Fibroblast of skin of right quadriceps (primary cell): ENCODE measurements at places on chromosomes 5 and 9.

- no peak for DNase-seq
Measured at GRCh38 chr5:88663793-88664216, 219.2 kb downstream of the MEF2C start.

GRCh38 chr5:98776066-98776705 lies 2.7 kb downstream of the RGMB start:
- peak; percentile 98 for DNase-seq

DNA sequence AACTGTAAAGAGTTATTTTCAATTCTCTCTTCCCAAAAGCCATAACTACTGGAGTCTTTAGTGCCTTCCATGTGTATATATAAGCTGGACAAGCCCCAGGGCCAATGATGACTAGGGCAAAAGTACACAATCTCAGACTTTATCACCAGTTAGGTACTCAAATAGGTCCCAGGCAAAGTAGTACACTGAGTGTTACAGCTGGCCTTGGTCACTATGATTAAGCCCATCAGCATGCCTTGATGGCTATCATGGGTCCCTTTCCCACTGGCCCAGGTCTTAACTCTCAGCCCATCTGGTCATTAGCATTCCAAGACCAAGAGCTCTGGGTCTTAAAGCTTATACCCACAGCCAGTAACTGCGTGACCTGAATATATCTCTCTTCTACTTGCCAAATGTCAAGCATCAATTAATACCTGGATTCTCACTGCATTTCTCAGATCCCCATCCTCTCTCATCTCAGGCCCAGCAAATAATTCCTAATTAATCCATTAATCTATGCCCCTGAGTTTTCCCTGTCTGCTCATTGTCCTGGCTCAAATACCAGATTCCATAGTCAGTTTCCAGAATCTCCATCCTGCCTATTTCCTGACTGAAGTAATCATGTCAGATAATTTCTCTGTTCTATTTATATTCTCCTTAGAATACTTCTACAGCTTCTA lies 62.3 kb downstream of the NR6A1 start:
- peak; percentile 25 for DNase-seq

- DNase-seq = peak; percentile 84
Measured at GRCh38 chr5:143262393-143263174, 140.9 kb downstream of the NR3C1 start.

GRCh38 chr9:96436063-96436455 lies 13.9 kb upstream of the HABP4 start:
- no peak for DNase-seq
